ENCODE measurements at places on chromosomes 2 and 18. TPM values are rescaled to one million over a fixed set of nuclear protein-coding genes. Genes with fewer than 3 reads are reported as not detected.

DNA sequence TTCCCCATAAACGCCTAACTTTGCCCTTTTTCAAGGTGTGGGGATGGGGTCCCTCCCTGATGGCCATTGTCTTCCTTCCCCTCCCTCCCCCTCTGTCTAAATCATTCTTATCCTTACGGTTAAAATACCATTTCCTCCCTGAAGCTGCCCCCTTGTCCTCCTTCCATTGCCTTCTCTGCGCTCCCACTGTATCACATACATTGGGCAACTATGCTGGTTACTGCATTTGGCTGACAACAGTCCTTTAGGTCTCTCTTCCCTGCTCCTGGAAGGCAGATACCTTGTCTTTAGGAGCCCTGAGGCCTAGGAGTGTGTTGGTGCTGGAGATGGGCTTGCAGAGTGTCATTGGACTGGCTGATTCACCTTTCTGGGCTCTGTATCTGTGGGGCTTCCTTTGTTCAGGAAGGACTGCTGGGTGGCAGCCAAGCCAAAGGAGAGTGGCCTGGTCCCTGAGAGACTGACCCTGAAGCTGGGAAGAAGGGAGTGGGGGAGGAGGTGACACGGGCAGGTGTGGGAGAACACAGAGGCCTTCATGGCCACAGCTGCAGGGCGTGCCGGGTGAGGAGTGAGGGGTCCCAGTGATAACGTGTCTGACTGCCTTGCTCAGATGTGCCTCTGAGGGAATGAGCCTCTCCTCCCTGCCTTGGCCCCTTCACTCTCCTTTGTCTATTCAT, 2.2 kb downstream of the WNT6 start:
- no peak for DNase-seq

DNA sequence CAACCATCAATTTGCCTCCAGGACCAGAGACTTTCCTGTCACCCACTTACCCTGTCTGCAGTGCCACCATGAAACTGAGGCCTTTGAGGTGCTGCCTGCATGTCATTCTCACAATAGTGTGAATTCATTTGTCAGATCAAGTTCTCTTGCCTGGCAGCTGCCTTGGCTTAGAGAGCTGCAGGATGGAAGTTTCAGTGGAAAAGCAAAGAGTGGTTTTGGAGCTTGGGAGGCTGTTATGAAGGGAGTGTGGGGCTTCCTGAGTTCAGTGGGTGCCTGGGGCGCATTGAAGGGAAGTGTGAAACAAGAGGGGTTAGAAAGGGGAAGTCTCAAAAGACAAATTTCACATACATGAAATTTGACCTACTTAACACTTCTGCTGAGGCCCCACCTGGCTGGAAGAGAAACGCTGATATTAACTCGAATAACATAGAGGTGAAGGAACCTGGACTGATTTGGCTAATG, 7.9 kb upstream of the LBH start:
- no peak for DNase-seq

DNA sequence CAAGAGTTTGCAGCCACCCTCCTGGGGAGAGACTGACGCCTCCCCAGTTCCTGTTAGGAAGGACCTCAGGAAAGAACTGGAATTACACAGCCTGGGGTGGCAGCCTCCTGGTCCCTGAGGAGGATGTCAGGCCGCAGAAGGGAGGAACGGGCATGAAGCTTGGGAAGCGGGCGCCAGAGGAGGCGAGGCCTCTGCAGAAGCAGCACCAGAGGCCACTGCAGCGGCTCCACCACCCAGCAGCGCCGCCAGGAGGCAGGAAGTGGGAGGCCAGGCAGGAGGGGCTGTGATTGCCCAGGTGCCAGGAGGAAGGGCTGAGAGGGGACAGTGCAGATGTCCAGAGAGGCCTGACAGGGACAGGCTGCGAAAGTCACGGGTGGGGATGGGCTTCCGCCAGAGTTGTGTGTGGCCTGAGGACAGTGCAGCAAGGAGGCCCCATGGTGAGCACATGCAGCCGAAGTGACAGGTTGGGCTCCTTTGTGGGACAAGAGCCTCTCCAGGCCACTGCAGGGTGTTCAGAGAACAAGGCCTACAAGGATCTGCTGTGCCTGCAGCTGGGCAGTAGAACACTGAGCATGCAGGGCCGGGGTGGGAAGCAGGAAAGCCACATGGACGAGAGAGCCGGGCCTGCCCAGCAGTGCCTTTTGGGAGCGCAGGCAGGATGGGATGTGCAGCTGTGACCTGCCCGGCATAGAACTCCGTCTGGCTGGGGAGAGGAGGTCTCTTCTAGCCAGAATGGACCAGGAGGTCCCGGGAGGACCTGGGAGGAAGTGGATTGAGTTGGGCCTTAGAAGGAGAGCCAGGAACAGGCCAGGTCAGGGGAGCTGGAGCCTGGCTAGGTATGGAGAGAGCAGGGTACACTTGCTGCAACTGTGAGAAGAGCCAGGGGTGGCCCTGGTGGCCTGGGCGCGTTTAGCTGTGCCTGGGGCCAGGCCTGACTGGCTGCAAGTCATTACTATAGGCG, 39.1 kb upstream of the ALPP start:
- DNase-seq, result no peak

- no peak for DNase-seq
Observed at GRCh38 chr2:61018798-61019197, 743 bp upstream of the PUS10 start.

KCNG2 gene
- total RNA-seq, result not detected

ZNF396 gene
- total RNA-seq, result 0.72 TPM

DNA sequence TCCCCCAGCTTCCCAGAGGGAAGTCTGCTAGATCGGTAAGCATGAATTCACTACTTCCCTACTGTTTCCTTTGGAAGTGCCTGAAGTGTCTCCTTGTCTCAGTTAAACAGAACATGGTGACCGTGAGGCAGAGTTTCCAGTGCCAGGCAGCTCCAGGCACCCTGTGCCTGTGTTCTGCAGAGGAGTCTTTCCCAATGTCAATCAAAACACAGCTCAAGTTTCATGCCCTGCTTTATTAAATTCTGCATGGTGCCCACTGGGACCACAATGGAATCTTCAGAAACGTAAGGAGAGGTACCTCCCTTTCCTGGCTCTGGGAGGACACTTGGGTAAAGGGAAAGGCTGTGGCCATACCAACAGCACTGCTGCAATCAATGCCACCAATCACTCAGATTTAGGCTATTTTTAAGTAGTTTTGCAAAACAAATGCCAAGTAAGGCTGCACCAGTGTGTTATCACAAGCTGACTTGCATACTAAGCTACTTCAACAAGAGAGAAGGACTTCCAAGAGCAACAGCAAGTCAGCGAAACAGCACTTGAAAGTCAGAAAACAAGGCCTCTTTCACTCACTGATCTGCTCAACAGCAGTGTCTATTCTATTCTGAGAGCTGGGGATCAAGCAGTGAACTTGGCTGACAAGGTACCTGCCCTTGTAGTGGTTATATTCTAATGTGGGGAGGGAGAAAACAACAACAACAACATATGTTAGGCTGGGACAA, 14.9 kb downstream of the LPIN2 start:
- no peak for DNase-seq
